Stimulated activated CD8-positive, alpha-beta memory T cell treated with anti-CD3 and anti-CD28 coated beads, Interleukin-7, amount 100 ng/mL, for 24 hours (primary cell): ENCODE measurements at places on chromosomes 11 and 22.
A peak's percentile ranks its signal among the peaks of the same experiment; 100 is the strongest.

DNA sequence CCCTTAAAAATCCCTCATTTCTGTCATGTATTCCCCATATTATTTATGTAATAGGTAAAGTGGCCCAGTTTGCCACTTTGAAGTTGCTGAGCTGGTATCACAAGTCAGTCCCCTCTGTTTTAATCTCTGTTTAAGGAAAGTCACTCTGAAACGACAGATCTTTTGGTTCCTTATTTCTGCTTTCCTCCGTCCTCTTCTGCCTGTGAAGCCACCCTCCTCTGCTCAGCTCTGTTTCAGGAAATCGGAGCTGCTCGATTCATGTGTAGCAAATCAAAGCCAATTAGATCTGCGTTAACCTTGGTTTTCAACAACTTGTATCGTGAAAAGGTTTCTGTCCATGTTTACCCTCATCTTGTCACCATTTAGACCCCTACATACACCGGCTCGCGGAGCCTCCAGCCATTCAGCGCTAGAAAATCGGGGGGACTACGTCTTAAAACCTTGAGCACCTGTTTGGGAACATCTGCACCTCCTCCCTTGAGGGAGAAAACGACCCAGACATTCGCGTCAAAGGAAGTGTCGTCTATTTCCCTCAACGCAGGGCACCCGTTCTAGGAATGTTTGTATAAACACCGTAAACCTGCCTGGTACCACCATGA lies 576 bp upstream of the SC5D start:
- no peak for DNase-seq

DNA sequence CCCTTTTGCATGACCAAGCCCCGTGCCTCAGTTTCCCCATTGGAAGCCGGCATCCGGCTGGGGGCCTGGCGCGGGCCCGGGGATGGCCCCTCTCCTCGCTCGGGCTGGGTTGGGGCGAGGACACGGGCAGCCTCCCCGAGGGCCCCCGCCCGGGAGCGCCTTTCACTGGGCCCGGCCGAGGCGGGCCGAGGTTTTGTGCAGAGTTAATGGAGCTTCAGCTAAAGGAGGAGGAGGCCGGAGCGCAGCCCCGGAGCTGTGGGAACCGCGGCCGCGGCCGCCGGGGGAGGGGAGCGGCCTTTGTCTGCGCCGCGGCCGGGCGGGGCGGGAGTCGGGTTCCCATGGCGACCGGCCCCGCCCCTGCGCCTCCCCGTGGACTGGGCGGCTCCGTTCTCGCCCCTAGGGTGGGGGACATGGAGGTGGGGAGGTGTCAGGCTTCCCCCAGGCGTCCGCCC lies 1.4 kb upstream of the MAPK11 start:
- no peak for DNase-seq

- no peak for DNase-seq
These were observed 111.8 kb downstream of the MSANTD4 start for GRCh38 chr11:105910095-105910715.

- DNase-seq, result no peak
These were observed 269.0 kb downstream of the FAM76B start for GRCh38 chr11:95520369-95521132.

GRCh38 chr11:1308743-1309497 lies 512 bp downstream of the TOLLIP start:
- no peak for DNase-seq

GRCh38 chr22:39480557-39480956 lies 21.5 kb upstream of the MIEF1 start:
- DNase-seq, result no peak

DNA sequence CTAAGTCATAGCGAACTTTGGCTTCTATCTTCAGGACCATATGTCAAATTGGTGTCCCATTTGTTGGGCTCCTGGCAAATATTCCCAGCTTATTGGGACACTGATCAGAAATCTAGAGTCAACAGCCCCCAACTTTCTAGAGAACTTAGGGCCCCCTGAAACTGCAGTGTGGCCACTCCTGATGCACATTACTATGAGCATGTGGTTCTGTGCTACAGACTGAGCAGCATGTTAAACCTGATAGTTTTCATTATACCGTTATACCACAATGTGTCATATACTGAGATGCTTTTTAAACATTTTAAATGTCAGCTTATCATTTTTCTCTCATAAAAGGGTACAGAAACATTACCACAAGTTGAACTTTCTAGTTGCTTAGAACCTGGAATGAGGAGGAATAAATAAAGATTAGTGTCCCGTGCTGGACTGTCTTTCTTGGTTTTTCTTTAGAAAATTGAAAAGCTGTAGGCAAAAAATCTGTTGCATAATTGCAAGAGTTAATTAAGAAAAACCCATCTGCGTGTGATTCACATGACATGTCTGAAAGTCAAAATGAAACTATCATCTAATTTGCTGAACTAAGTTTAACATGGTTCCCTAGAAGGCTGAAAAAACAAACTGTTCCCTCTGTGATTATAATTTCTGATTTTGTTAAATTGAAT lies 16.4 kb upstream of the CTSC start:
- no peak for DNase-seq

GRCh38 chr22:28904211-28904896 lies 21.0 kb downstream of the ZNRF3 start:
- no peak for DNase-seq

GRCh38 chr11:43200031-43200430 lies 111.8 kb upstream of the API5 start:
- no peak for DNase-seq

DNA sequence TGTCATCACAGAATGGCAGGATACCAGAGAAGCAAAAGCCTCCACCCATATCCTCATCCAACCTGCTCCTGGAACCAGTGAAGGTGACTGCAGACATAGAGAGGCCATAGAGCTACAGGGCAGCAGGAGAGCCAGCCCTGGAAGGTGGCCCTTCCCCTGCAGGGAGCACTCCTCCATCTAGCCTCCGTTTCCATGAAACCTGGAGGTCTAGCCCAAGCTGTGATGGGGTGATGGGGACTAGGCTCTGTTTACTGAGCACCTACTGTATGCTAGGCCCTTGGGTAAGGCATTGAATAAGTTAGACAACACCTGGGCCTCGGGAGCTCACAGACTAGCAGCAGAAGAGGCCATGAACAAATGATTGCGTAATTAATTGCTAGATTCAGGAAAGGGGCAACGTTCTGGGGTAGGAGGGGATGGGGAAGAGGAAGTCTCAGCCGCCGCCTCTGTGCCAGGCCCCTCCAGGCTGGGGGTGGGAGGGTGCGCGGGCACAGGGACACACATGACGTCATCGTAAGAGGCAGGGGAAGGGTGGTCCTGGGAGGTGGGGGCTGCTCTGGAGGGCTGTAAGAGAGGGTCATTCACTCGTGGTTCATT lies 784 bp upstream of the SYNGR1 start:
- no peak for DNase-seq

DNA sequence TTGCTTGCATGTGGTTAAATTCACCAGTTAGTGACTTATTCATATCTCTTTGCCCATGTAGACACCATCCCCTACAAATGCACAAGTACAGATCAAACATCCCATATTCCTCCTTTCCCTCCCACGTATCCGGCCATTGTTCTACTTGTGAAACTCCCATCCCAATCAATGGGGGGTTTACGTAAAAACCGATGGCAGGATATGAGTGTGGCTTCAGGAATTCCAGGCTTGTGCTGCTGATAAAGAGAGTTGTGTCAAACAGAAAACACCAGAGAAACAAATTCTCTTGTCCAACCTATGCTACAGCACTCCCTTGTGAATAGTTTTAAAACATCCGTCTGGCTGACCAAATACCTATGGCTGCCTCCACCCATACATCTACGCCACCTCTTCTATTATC lies 15.5 kb downstream of the FLI1 start:
- DNase-seq, result no peak

DNA sequence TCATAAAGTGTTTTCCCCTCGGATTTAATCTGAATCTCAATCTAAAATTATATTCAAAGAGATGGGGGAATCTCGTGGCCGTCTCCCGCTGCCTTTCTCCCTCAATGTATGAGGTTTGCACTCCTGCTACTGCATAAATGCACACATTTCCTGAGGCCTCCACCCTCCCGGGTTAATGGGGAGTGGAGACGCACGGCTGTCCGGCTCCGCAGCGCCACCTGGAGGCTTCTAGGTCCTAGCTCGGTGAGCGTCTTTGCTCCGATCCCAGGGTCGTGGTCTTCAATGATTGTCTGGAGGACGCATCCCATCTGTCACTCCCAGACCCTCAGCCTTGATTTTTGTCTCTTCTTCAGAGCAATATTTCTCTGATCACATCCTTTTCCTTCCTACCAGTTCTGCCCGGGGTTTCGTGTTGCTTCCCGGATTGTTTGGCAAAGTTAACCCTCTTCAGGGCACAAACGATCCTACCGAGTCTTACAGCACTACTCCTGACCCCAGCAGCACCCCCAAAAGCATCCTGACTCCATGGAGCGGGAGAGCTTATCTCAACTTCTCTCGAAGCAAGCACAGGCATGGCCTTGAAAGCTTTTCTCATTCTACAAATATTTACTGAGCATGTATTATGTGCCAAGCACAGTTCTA lies at the start of gene LMO1:
LMO1 (minus strand) TSS at position 110 of the 642 bp plus-strand sequence. CDS start 516 bp downstream, outside the sequence.
- peak; percentile 60 for DNase-seq

GRCh38 chr11:47186076-47186699 lies at the start of gene PACSIN3:
Gene PACSIN3 (minus strand): TSS chr11:47186434. CDS start chr11:47182727, 3,707 bp downstream.
- DNase-seq, result peak; percentile 13

DNA sequence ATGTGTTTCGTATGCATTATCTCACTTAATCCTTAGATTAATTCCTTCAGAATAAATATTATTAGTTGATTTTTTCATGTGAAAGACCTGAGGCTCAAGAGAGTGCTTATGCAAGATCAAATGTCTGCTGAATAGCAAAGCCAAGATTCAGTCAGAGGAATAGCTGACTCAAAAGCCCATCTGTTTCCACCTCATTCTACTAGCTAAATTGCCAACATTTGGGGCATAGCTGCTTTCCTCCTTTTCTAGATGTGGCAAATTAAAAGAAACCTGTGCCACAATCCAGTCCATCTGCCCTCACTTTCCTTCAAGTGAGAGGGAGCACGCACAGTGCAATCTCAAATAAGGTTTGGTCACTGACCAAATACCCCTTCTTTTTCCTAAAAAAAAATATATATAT lies 121.1 kb downstream of the PAX6 start:
- no peak for DNase-seq

- DNase-seq, result no peak
These were observed 426.1 kb upstream of the CADM1 start for GRCh38 chr11:115930291-115930690.

DNA sequence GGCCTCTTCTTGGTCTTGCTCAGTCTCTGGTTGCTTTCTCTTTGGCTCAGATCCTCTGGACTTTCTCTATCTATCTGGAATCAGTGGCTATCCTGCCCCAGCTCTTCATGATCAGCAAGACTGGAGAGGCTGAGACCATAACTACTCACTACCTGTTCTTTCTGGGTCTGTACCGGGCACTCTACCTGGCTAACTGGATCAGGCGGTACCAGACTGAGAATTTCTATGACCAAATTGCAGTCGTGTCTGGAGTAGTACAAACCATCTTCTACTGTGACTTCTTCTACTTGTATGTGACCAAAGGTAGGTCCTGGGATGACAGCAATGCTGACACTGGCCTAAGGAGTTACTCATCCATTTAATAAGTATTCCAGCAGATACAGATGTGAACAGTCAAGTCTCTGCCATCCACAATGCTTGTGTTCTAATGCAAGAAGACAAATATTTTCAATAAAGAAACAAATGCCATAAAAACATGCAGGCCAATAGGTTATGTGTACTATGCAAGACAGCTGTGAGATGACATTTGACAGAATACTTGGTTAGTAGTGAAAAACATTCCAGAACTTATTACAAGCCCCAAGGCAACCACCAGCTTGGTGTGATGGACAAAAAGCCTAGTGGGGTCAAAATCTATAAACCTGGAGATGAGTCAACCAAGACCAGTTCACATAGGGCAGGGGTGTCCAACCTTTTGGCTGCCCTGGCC lies 13.4 kb downstream of the KDELR3 start:
- no peak for DNase-seq

DNA sequence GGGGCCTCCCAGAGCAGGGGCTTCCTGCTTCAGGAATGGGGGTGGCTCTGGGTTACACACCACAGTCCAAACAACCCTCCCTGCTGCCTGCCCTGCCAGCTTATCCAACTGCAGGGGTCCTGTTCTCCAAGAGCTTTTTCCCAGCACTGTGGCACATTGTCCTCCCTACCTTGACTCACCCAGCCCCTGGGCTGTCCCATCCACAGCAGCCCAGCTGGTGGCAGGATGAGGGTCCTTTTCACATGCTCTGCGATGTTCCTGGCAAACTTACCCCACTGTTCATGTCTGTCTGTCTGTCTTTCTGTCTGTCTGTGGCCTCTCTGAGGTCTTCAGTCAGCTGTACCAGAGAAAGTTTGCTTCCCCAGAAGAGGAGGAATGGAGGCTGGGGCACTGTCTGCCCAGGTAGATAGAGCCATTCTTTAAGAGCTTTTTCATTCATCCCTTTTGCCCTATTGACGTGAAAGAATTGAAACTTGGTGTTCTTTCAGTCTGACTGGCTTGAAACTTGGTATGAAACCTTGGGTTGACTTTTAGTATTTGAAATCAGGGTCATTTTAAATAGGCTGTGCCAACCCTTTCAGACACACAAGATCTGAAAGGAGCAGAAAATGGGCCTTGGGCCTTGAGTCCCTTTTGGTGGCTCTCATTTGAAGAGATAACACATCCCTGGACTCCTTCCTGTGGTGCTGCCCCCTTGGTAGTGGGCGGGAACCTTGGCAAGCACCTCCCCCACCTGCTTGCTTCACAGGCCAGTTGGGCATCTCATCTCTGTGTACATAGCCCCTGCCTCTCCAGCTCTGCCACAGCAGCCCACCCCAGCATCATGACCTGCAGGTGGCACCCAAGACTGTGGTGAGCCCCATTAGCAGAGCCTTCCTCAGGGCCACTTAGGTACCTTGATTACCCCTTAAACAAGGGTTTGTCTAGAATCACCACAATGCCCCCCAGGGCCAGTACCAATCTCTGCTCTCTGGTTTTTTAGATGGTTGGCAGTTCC lies 74.6 kb upstream of the SUSD2 start:
- no peak for DNase-seq

GRCh38 chr22:46465793-46466192 lies 71.6 kb downstream of the CELSR1 start:
- DNase-seq, result no peak
